Stimulated activated naive CD4-positive, alpha-beta T cell (primary cell): ENCODE measurements at places on chromosomes 16 and 17.
A peak's percentile ranks its signal among the peaks of the same experiment; 100 is the strongest.

GRCh38 chr16:46897471-46897870 is 13.3 kb downstream of the GPT2 start:
- no peak for DNase-seq

DNA sequence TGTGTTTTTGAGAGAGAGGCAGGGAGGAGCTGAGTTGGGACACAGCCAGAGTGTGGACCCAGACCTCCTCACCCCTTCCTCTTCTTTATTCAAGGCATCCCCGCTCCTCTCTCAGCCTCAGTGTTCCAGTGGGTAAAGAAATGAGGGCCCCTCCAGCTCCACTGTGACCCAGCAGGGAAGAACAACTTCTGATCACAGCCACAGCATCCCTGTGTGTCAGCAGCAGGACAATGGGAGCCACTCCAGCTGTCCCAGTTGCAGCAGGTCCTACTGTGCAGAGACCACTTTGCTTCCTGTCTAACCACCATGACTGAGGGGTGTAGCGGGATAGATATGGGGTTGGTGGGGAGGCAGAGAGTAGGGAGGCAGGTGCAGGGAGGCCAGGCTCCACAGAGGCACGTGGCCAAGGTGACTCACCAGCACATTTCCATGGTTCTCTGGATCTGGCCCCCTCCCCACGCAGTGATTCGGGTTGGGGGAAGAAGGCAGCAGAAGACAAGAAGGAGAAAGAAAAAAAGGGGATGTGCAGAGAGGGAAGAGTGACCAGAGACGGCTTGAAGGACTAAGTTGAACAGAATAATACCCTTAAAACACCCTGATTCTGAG is 24.5 kb downstream of the PIK3R5 start:
- no peak for DNase-seq

DNA sequence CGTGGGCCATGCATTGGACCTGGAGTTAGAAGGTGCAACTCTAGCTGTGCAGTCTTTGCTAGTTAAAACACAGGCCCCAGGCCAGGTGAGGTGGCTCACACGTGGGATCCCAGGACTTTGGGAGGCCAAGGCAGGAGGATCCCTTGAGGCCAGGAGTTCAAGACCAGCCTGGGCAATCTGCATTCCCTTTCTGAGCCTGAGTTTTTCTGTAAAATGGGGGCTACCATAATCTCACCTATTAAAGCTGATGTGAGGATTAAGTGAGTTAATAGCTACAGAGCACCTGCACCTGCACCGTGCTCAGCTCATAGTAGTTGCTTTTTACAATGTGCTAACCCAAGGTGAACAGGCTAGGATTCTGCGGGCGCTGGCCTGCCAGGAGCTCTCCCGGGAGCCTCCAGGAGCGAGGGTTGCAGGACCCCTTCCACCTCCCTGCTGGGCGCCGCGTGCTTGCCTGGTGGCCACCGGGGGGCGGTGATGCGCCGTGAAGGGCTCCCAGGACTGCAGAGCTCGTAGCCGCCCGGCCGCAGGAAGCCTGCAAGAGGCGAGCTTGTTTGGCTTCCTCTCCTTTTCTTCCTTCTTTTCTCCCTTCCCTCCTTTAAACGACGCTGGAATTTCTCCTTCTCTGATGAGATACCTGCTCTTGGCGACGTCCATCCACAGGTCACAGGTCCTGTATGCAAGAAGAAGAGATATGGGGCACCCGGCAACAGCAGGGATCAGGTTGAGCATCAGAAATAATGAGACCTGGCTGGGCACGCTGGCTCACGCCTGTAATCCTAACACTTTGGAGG is 51.3 kb downstream of the ZFP90 start:
- peak; percentile 51 for DNase-seq

GRCh38 chr17:60231234-60231633 is 81.5 kb downstream of the CA4 start:
- DNase-seq: peak; percentile 1

DNA sequence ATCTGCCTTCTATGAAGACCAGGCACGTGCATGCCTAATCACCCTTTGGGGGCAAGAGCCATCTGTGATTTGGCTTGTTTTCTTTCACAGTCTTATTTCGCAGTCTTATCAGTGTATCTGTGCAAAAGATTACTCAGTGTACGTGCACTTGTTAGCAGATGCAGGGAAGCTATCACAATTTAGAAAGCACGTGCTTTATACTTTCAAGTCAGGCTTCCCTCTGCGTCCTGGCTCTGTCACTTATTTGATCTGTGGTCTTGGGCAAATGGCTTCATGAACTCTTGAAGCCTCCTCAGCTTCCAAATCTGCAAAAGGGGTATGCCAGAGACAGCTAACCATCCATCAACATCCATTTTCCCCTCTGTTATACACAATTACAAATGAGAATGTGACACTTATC is 246.4 kb downstream of the XYLT1 start:
- DNase-seq: no peak

- no peak for DNase-seq
Measured at GRCh38 chr17:17672453-17673368, 8.5 kb upstream of the RAI1 start.

- DNase-seq: peak; percentile 48
Measured at GRCh38 chr16:89314357-89314756, 96.9 kb downstream of the ZNF778 start.

GRCh38 chr17:7562208-7562605 is 488 bp downstream of the SENP3 start:
- DNase-seq: no peak

GRCh38 chr16:22217890-22218730 is 12.0 kb downstream of the EEF2K start:
- DNase-seq: no peak

DNA sequence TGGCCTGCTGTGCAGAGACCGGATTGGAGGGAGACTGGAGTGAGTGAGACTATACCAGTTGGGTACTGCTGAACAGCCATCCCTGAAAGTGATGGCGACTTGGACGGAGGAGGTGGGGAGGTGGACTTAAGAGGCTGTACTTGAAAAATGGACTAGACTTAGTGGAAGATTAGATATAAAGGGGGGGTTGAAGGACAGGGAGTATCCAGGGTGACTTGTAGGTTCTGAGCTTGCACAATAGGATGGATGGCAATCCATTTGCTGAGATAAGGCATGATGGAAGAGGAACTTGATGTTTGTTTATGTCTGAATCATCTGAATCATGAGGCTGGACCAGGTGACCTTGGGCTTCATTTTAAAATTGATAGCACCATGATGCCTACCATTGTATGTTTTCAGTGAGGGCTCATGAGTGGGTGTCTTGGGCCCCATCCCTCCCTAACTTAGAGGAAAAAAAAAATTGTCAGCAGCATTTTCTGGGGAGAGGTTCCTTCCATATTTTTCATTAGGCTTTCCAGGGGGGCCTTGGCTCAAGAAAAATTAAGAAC is 41.2 kb downstream of the PRKCA start:
- no peak for DNase-seq

DNA sequence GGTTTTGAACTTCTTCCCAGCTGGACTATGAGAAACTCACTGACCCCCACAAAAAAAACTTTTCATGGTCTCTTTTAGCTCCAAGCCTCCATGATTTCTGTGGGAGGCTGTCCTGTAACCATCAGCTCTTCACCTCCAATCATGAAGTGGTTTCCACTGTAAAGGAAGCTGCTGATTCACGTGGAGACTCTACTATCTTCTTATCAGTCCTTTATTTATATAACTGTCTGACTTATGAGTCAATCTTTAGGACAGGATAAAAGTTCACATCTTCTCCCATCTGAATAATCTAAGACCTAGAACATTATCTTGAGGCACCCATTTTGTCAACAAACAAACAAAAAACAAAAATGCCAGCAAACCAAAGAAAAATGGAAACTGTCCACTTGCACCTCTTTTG is 409.9 kb downstream of the SLC39A11 start:
- no peak for DNase-seq

- DNase-seq: no peak
Measured at GRCh38 chr16:20674684-20675487, 22.6 kb downstream of the ACSM1 start.

- DNase-seq: no peak
Measured at GRCh38 chr17:68054296-68054900, 18.9 kb downstream of the KPNA2 start.

DNA sequence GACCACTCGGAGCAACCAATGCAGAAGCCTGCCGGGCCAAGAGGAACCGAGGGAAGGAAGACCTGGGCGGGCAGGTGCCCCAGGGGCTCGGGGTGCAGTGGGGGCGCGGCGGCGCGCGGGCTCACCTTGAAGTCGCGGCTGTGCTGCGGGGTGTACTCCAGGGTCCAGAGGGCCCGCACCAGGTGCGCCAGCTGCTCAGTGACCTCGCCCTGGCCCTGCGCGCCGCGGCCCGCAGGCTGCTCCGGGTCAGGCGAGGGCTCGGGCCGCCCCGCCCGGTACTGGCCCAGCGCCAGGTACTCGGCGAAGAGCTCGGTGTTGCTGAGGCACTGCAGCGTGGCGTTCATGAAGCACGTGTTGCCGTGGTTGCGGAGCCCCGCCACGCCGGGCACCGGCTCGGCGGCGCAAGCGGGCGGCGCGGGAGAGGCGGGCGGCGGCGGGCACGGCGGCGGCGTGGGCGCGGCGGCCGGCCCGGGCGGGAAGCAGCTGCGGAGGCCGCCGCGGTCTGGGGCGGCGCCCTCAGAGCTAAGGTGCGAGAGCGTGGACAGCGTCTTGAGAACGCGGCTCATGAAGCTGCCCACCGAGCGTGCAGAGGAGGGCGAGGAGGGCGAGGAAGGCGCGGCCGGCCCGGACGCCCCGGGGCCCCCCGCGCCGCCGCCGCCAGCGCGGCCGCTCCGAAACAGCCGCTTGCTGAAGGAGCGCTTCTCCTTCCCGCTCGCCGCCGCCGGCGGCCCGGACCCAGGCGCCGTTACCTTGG is 562 bp downstream of the USP31 start:
- DNase-seq: peak; percentile 46

GRCh38 chr17:73481676-73482075 is 162.6 kb downstream of the SDK2 start:
- no peak for DNase-seq

DNA sequence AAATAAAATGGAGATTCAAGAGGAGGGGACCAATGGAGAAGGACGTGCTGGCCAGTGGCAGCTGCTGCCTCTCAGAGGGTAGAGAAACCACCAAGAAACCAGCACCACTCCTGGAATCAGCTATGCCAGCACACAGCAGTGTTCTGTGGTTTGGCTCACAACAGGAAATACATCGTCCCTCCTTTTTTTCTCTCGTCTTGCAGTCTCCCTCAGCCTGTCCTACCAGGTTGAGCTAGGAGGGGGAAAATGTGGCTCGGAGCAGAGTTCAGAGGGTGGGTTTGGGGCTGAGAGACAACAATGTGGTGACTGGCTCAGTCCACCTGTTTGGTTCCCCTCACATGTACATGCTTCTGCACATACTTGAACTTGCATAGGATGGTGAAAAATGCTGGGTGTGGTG is 19.9 kb upstream of the SLC16A5 start:
- DNase-seq: peak; percentile 39

DNA sequence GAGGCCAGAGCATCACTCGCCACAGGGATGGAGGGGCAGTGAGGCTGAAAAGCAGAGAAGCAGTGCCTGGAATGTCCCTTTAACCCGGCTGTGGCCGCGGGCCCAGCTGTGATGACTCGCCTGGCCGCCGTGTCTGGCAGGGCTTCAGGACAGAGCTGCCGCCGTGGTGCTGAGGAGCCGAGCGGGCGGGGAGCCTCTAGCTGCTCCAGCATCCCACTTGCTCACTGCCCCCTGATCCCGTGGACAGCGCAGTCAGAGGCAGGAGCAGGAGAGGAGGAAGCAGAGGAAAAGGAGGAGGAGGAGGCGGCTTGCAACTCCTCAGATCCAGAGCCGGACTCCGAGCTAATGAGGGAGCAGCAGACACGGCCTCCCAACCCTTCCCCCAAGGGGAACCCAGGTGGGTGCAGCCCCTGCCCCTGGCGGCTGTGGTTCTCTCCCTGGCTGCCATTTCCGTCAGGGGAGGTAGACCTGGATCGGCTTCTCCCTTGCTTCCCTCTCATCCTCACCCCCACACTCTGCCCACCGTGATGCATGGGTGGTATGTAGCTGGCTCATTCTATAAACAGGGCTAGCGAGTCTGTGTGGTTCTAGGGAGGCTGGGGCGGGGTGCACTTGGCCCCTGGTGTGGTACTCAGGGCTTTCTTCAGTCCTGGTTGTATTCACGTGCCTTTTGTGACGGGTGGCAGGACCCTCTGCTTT is 165.7 kb downstream of the CMIP start:
- DNase-seq: no peak

GRCh38 chr17:45747911-45748310 is 36.2 kb upstream of the CRHR1 start:
- no peak for DNase-seq

DNA sequence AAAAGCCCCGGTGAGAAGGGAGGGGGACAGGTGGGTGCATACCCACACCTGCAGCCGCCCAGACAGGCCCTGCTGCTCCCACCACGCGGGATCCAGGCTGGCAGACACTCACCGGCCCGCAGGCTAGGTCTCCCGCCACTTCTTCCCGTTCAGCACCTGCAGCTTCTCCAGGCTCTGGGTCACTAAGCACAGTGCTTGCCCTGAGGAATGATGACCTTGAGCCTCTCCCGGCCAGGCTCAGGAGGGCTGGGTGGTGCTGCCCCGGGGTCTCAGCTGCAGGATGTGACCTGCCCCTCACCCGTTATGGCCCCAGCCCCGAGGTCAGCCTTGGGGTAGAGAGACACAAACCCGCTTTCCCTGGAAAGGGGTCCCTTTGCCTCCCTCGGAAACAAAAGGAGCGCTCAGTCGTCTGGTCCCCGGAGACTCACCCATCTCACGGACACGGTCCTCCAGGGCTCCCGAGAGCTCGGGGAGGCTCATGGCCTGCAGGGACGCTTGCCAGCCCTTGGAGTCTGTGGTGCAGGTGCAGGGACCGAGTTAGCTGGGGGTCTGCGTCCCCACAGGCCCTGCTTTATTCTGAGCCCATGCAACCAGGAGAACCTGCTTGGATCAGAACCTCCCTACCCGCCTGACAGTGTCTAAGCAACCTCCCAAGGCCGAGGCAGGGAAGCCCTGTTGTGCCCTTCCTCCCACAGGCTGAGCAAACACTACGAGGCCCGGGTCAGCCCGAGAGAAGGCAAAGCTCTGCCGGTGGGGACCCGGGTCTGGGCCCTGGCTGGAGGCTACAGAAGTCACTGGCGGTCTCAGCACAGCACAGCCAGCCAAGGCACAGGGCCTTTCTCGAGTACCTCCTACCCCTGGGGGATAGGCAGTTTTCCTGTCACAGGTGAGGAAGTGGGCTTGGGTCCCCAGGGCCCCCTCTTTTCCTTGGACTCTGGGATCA is 3.8 kb downstream of the NUDT16L1 start:
- no peak for DNase-seq

DNA sequence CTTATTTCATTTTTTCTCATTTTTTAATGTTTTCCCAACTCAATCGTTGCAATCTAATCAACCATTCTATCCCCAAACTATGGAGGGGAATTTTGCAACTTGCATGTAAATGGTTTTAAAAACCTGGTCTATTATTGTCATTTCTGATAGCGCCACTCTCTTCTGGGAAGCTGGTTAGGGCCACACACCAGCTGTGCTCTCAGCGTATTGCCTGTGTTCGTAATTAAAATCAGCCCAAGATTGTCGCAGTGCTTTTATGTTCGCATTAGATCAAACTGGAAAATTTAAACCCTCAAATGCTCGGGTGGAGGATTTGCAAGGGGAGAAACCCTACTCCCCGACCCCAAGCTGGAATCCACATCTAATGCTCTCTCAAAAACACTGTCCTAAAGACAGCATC is 123.5 kb upstream of the CACNG5 start:
- no peak for DNase-seq

- DNase-seq: no peak
Measured at GRCh38 chr17:3788200-3788599, 12.8 kb downstream of the ITGAE start.

- no peak for DNase-seq
Measured at GRCh38 chr16:13999071-13999894, 71.8 kb upstream of the MRTFB start.
